ENCODE measurements at places on chromosomes 6 and 20. TPM values are rescaled to one million over a fixed set of nuclear protein-coding genes. Genes with fewer than 3 reads are reported as not detected.

DNA sequence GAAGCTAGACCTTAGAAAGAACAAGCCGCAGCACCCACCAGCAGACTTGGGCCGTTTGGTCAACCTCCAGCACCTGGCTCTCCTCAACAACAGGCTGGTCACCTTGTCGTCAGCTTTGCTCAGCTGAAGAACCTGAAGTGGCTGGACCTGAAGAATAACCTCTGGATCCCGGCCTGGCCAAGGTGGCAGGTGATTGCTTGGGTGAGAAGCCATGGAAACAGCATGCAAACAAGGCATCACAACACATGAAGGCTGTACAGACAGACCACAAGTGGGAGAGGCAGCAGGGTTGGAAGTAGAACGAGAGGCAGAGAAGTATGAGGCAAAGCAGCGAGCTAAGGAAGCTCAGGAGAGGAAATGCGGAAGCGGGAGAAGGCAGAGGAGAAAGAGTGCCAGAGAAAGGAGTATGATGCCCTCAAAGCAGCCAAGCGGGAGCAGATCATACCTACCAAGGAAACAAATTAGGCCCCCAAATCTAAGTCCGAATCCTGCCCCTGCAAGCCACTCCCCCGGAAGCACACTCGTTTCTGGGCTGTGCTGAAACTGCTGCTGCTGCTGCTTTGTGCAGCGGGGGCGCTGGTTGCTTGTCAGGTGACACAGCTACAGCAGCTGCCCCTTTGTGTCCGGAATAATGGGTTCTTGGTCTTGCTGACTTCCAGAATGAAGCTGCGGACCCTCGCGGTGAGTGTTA is 121.6 kb upstream of the LGSN start:
- no peak for DNase-seq

DNA sequence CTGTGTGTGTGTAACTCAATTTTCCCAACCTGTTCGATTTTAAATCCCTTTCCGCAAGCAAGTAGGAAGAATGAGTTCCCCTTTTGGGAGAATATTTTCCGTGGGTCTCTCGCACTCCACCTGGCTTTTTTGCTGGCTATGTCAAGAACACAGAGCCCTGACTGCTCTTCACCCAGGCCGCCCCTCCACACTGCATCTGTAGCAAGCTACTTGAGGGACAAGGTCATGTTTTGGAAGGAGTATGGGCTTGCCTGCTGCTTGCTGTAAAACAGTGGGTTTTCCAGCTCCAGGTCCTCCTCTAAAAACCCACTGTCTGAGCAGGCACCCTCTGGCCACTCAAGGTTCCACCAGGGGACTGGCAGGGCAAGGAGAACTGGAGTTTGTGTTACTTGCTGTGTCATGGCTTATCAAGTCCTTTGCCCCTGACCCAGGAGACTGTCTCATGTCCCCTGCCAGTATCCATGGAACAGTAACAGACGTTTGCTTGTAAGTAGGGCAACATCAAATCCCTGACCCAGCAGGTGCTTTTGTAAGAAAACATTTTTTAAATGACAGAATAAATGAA is 35.5 kb upstream of the SYNJ2 start:
- no peak for DNase-seq

GRCh38 chr6:13535306-13535705 is 39.1 kb upstream of the SIRT5 start:
- no peak for DNase-seq

The SLC22A7 gene
- not detected for total RNA-seq

The BTNL2 gene
- total RNA-seq, result not detected

The DNPH1 gene
- total RNA-seq, result 68.3 TPM

The BNIP5 gene
- not detected for total RNA-seq

The GRM1 gene
- total RNA-seq, result not detected

Data from CD8-positive, alpha-beta memory T cell (primary cell).